ENCODE measurements at places on chromosomes 7 and 10.

DNA sequence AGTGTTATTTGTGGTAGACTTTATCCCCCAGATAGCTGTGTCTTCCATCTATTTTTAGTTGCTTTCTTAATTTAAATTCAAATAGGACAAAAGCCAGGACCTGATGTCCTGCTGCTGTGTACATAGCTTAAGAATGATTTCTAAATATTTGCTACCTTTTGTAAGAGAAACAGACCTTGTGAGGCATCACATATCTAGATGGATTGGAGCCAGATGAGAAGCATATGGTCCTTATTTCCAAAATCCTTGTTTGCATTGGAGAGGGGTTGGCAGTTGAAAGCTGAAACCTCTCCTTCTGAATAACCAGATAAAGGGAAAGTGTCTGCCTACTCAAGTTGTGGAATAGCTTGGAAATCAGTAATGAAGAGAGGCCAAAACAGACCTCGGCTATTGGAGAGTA, 50.7 kb upstream of the AMPH start:
- DNase-seq, result no peak

DNA sequence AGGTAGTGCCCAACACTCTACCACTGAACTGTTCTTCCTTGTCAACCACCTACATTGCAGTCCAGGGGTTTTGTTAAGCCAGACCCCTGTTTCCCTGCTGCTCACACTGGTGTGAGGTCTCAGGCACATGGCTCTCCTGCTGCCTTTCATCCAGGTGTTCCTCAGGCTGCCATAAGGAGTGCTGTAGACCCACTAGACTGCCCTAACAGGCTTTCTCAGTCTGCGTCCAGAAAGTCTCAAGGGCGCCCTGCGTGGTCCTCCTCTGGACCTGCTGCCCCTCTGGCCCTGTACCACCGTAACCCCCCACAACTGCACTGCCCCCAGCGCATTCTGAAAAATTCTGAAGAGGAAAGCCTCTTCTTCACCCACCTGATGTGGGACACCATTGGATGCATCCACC, 225.7 kb upstream of the ANKRD30A start:
- no peak for DNase-seq

DNA sequence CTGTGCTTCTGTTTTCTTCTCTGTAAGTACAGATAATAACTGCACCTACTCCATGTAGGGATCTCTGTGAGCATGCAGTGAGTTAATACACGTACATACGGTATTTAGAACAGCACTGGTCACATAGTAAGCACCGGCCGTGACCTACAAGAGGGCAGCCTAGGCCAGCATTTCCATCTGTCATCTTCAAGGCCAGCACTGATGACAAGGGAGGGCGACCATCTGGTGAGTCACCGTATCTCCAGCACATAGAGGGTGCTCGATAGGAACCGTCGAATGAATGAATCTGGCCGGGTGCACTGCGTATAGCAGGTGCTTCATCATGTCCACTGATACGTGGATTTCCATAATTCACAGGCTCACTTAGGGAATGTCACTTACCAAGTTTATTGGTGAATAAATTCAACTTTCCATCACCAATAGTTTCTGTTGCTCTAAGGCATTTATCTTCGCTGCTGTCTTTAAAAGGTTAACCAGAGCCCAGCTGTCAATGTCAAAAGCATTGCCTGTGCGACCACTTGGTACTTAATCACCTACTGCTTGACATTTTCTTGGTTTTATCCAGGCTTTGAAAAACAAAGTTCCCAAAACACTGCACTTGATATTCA, 8.3 kb downstream of the NOD1 start:
- DNase-seq, result no peak

- no peak for DNase-seq
Observed at GRCh38 chr7:27961255-27961654, 219.3 kb downstream of the JAZF1 start.

- DNase-seq, result no peak
Observed at GRCh38 chr10:13183625-13184024, 22.3 kb downstream of the MCM10 start.

DNA sequence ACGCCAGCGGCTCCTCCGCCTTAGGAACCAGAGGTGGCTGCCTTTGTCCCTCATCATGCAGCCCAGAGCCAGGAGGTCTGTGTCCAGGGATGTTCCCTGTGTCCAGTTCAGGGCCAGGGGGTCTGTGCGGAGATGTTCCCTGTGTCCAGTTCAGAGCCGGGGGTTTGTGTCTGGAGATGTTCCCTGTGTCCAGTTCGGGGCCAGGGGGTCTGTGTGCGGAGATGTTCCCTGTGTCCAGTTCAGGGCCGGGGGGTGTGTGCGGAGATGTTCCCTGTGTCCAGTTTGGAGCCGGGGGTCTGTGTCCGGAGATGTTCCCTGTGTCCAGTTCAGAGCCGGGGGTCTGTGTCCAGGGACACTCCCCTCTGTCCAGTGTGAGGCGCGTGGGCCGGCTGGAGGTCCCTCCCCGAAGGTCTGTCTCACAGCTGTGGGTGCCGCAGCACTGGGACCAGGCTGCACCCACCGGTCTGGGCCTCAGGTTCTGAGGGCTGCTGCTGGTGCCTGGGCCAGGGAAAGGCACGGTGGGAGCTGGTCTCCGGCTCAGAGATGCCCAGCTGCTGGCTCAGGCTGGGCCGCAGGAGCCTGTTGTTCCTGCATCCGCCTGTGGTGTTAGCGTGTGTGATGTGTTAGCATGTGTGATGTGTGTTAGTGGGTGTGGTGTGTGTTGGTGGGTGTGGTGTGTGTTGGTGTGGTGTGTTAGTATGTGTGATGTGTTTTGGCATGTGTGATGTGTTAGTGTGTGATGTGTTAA, 67.9 kb upstream of the CFAP46 start:
- no peak for DNase-seq

DNA sequence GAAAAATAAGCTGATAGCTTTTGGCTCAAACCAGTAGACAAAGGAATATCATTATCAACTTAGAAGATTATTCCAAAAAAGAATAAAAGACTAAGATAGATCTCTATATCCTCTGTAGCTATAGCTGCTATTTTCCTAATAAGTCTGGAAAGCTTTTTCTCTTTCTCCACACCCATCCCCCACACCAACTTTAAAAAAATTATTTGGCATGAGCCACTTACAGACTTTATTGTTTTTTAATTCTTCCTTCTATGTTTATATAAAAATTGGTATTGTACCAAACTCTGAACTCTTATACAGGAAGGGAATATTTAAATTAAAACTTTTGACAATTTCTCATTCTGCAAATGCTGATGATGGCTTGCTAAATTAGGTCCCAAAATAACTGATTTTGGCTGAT, 142.7 kb downstream of the RNF133 start:
- no peak for DNase-seq

DNA sequence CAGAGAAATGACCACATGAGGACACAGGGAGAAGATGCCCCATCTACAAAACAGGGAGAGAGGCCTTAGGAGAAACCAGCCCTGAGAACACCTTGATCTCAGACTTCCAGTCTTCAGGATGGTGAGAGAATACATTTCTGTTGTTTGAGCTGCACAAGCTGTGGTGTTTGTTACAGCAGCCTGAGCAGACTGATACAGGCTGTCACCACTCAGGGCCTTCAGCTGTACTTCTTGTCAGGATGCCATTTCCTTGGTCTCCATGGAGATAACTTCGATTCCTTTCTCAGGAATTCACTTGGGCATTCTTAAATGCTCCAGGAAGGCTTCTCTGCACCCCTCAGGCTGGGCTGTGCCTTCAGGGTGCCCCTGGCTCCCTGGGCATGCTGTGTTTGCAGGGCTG, 85.7 kb upstream of the IGFBP3 start:
- DNase-seq, result no peak

GRCh38 chr7:5603241-5604140, 178.0 kb downstream of the RNF216 start:
- no peak for DNase-seq

Data from T-helper 9 cell (primary cell).